SK-MEL-5 (cell line): ENCODE measurements at places on chromosomes 2 and 18.
A peak's percentile ranks its signal among the peaks of the same experiment; 100 is the strongest.

GRCh38 chr2:240963868-240964703 lies 34.3 kb upstream of the SNED1 start:
- DNase-seq: no peak

- DNase-seq: peak; percentile 33
Observed at GRCh38 chr2:12014088-12014960, 267.9 kb downstream of the LPIN1 start.

DNA sequence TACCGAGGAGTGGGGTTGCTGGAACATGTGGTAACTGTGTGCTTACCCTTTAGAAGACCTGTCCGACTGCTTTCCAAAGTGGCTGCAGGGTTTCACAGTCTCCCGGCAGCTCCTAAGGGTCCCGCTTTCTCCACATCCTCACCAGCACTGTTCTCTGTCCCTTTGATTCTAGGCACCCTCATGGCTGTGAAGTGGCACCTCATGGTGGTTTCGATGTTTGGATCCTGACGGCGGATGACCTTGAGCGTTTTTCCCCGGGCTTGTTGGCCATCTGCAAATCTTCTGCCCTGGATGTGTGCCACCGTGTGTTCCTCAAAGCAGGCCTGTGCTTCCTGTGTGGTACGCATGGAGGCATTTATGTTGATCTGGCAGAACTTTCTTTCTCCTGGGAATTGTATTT lies 292.5 kb upstream of the HDAC4 start:
- no peak for DNase-seq

DNA sequence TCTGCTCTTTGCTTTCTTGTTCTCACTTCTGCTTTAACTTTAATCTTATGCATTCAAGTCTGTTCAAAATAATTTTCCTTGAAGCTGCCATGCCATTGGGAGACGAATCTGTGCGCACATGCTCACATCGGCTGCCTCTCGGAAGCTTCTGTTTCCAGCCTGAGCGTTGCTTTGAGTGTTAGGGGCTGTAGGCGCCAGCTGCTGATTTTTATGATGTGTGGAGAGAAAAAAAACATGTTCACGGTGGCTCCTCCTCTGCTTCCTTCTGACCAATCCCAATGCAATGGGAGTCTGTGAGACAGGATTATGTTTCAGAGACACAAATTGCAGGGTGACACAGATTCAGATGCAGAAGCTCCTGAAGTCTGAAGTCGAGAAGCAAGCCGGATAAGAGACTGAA lies at the start of gene MC4R:
Gene MC4R (minus strand): TSS at position 180 of the 400 bp plus-strand sequence. CDS start 426 bp downstream, outside the sequence.
- peak; percentile 50 for DNase-seq

DNA sequence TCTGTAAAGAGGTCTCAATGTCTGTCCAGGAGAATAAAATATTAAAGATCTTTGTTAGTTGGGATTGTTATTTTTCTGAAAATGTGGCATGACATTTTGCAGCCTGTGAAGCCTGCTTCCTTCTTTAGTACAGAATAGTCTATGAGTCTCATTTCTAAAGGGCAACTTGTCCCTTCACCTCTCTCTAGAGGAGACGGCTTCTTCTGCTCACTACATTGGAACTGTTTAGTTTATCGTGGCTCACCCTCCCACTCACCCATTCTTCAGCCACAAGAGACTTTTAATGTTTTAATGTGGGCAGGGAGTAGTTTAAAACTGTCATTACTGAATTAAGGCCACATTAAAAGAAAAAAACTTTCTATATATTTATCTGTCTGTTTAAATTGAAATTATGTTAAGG lies 161.0 kb downstream of the BARD1 start:
- DNase-seq: no peak

- DNase-seq: no peak
Observed at GRCh38 chr2:220282236-220282635, 654.8 kb downstream of the SLC4A3 start.

- no peak for DNase-seq
Observed at GRCh38 chr2:23158306-23158705, 226.7 kb upstream of the KLHL29 start.

DNA sequence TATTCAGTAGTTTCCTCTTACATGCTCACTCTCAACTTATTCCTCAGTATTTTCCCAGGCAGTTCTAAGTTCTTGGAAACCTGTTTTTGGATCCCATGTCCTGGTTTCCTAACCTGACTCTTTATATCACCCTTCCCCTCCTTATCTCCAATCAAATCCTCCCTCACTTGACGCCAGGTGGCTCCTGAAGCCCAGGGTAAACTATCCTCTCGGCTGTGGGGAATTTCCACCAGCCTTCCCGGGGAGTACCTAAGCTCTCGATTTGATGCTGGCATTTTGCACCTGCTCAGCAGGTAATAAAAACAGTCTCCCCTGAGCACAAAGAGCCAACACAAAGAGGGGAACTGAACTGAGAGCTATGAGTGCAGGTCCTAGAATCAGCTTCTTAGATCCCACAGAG lies 538.0 kb downstream of the SLC4A3 start:
- no peak for DNase-seq

DNA sequence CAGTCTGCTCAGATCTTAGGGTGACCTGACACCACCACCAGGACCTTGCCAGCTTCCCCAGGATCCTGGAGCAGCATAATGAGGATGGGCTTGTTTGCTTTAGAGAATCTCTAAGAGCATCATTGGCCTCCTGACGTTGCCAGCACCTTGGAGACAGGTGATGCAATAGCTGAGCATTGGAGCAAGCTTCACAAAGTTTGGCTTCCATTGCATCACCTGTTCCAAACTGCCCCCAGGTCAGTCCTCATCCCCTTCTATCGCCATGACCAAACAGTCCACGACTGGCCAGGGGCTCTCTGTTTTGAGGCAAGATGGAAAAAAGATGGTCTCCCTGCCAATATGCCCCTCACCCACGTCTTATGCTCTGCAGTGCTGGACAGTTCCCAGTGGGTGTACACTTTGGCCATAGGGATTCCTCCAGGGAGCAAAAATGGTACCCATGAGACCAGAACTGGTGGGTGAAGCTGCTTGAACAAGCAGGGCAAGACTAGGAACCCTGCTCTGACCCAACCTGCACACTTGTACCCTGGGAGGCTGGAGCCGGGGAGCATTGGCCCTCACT lies 22.6 kb upstream of the AGAP1 start:
- DNase-seq: no peak

DNA sequence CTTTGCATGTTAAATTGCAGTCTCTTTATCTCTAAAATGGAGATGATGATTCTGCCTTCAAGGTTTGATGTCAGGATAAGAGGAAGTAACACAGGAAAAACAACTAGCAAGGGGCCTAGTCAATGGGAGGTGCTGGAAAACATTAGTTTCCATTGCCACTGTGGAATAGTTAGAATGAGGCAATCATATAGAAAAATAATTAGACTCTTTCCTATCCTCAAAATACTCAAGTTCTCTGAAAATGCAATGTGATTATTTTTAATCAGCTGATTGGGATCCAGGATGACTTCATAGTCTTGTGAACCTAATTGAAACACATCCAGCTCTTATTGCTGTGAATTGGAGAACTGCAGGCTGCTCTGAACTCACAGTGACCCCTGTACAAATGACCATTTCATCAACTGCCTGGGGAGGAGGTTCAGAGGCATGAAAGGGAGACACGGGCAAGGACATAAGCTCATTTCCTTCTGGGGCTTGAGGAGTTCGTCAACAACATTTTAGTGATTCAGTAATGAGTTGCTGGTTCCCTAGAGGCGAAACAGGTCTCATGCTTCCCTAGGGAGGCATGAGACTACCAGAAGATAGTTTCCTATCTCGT lies 422.5 kb downstream of the LPIN1 start:
- peak; percentile 99 for DNase-seq

GRCh38 chr2:221109552-221109951 lies 462.6 kb downstream of the EPHA4 start:
- no peak for DNase-seq

DNA sequence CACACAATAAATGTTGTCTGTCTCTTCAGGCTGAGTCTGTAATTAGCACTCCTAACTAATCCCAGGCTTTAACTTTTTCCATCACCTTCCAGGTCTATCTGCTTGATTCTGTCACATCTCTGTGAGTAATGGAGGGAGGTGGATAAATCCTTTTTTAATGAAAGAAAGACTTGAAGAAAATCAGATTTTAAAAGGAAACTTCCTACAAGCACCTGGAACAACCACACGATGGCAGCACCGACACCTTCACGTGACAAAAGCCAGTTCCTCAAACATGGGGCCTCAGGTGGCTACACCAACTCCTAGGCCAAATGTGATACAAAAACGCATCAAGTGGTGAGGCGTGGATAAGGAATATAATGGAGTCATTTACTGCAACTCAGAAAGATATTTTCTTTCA lies 41.8 kb downstream of the TGFBRAP1 start:
- DNase-seq: peak; percentile 68

GRCh38 chr2:121182520-121182919 lies 102.5 kb downstream of the TFCP2L1 start:
- DNase-seq: no peak

DNA sequence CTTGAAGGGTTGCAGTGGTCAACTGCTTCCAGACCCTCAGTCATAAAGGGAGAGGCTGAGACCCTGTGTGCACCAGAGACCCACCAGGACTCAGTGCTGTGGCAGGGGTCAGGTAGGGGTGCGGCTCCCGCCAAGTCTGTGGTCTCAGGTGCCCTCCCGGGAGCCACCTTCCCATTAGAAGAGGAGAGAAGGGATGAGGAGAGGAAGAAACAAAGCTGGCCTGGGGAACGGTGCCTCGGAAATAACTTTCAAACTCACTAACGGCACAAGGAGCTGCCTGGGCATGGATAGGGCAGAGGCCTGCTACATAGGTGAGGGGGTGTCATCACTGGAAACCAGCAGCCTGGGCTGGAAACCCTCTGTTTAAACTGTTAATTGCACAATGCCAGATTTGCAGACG lies 84.9 kb downstream of the TPO start:
- DNase-seq: no peak

DNA sequence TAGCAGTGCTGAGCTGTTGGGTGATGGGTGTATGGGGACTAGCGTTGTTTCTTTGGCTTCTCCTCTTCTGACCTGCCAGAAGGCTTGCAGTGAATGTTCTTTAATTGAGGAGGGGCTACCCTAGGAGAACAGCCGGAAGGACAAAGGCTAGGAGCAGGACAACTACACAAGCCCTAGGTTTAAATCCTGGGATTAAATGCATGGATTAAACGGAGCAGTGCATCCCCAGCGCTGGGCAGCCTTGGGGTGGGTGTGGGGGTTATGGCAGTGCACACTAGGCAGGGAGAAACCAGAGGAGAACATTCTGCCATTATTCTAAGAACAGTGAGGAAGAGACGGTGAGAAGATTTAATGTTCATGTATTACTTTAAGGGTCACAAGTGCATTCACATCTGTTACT lies 86.4 kb upstream of the MCFD2 start:
- no peak for DNase-seq

GRCh38 chr2:42029171-42029570 lies 18.6 kb upstream of the PKDCC start:
- no peak for DNase-seq

- DNase-seq: no peak
Observed at GRCh38 chr2:39701137-39701536, 35.4 kb downstream of the TMEM178A start.

GRCh38 chr2:234289834-234290590 lies 206.9 kb downstream of the ARL4C start:
- peak; percentile 83 for DNase-seq

DNA sequence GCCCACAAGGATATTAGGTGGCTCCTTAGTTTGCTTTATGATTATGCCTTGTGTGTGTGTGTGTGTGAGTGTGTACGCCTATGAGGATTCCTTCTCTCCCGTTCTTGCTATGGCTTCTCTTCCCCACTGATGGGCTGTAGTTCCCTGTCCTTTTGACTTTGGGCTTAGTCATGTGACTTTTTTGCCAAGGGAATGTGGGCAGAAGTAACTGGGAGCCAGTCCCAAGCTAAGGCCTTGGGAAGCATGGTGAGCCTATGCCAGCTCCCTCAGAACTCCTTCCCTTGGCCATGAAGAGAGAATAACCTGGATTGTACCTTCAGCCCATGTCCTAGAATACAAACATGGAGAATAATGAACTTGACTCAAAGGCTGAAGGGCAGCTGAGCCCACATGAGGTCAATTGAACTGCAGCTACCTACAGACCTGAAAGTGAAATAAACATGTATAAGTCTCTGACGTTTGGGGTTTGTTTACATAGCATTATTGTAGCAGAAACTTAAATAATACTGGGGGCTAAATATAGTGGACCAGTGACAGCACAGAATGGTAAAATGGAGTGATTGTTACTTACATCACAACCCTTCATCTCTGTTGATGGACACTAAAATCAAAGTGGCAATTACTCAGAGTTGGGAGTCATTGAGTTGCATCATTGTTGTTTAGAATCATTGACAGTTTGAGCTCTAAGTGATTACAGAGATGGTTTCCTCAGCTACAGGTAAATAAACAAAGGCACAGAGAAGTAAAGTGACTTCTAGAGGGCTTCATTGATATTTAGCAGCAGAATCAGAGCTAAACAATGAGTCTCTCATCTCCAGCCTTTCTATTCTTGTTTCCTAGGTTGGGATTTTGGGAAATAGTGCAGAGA lies 15.3 kb upstream of the IL36G start:
- DNase-seq: no peak
